ENCODE measurements at places on chromosomes 16 and 17.
A peak's percentile ranks its signal among the peaks of the same experiment; 100 is the strongest.

GRCh38 chr17:73625991-73626673 is 18.1 kb downstream of the SDK2 start:
- no peak for DNase-seq

- DNase-seq = no peak
These were observed 29.0 kb downstream of the GLG1 start for GRCh38 chr16:74577882-74578366.

GRCh38 chr16:15524966-15525365 is 90.6 kb downstream of the BMERB1 start:
- no peak for DNase-seq

GRCh38 chr17:49715717-49716279 is 8.0 kb upstream of the SLC35B1 start:
- DNase-seq = no peak

DNA sequence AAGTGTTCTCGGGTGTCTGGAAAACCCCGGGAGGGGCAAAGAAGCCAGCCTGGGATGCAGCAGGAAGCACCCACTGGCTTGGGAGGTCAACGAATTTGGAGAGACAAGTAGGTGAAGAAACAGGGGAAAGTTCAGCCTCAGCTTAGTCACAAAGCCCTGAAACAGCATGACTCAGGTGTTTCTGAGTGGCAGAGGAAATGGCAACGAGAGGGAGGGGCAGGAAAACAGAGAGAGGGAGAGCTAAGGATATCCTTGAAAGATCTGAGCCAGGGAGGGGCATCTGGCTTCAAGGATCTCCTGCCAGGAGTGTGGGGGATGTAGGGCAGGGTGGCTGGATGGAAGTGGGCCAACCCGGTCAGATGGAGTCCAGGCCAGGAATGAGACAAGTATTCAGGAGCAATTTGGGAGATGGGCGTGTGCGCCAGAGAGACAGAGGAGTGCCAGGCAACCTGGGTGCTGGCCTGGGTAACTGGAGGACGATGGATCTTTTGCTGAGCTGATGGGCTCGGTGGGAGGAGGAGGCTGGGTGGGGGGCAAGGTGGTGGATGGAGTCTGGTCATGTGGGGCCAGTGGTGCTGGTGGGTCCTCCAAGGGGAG is 27.2 kb downstream of the ABCC3 start:
- peak; percentile 87 for DNase-seq

DNA sequence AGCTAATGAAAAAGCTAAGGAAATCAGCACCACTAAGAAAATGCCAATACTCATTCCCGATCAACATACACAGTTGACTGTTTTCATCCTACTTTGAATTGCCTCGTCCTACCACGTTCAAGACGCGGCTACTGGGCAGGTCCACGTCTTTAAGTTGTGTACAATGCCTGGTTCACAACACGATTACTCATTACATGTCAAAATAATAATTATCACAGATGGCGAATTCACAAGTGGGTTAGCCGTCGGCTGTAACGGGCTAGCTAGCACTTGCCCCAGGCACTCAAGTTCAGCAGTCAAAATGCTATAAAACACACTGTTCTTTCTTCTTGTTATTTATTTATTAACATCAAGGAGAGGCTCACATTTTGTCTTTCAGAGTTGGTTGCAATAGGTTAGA is 124.2 kb downstream of the ZFHX3 start:
- DNase-seq = no peak

DNA sequence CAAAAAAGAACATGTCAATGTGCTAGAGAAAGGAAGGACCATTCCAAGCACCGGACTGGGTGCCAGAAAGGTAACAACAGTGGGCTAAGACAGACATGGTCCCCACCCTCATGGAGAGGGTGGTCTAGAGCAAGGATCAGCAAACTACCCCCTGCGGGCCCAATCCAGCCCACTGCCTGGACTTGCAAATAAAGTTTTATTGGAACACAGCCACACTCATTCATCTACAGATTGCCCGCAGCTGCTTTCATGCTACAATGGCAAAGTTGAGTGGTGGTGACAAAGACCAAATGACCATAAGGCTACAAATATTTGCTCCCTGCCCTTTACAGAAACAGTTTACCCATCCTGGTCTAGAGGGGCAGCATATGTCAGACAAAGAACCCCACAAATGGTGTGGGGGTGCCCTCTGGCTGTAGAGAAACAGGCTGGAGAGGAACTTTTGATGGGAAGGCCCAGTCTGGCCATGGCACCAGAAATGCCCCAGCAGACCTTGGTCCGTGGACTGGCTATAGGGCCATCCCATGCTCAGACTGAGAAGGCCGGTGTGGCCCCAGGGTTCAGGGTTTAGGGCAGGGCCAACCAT is 15.2 kb downstream of the CDH5 start:
- no peak for DNase-seq

DNA sequence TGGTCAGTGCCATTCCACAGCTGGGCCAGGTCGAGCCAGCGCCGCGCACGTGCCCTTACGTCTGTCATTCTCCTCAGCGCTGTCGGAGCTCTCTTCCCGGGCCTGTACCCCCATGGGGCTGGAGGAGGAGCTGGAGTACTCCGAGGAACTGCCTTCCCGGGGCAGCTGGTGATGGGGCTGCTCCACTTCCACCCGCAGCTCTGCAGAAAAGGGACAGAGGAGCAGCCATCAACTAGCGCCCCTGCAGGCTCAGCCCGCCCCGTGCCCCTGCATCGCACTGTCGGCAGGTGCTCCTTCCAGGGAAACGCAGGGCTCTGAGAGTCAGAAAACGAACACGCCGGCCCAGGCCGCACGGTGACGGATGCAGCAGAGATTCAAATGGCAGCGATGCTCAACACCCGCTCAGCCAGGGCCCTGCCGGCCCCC is 20.9 kb downstream of the MAP1LC3B start:
- DNase-seq = no peak

GRCh38 chr16:66169817-66170216 is 196.7 kb upstream of the CDH5 start:
- no peak for DNase-seq

DNA sequence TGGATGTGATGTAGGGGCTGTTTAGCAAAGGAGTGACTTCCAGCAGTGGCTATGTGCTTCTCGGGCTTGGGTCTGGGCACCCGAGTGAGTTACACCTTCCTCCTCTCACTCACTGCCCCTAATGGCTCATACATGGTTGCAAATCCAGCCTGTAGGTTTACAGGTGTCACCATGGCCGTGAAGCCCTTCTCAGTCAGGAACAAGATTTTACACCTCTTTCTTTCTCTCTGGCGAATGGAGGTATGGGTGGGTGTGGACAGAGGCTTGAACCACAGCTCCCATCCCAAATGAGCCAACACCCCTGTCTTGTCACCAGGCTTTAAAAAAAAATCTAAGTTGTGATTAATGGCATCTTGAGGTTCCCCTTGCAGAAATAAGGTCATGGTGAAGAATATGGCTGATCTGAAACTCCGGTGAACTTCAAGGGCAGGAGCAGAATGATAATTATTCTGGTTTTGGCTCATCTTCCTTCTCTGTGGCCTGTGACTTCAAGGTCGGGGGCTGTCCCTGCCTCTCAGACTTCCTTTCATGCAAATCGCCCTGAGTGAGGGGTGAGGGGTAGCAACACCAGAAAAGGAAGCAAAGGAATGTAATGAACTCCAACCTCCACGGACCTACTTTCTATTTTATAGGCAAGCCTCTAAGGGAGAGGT is 331.2 kb downstream of the MAF start:
- DNase-seq = no peak

- no peak for DNase-seq
These were observed 42.6 kb downstream of the TRARG1 start for GRCh38 chr17:1322014-1322428.

GRCh38 chr17:70405492-70406220 is 236.3 kb downstream of the KCNJ2 start:
- peak; percentile 46 for DNase-seq

GRCh38 chr17:42309986-42310786 is 21.9 kb downstream of the STAT5A start:
- no peak for DNase-seq

DNA sequence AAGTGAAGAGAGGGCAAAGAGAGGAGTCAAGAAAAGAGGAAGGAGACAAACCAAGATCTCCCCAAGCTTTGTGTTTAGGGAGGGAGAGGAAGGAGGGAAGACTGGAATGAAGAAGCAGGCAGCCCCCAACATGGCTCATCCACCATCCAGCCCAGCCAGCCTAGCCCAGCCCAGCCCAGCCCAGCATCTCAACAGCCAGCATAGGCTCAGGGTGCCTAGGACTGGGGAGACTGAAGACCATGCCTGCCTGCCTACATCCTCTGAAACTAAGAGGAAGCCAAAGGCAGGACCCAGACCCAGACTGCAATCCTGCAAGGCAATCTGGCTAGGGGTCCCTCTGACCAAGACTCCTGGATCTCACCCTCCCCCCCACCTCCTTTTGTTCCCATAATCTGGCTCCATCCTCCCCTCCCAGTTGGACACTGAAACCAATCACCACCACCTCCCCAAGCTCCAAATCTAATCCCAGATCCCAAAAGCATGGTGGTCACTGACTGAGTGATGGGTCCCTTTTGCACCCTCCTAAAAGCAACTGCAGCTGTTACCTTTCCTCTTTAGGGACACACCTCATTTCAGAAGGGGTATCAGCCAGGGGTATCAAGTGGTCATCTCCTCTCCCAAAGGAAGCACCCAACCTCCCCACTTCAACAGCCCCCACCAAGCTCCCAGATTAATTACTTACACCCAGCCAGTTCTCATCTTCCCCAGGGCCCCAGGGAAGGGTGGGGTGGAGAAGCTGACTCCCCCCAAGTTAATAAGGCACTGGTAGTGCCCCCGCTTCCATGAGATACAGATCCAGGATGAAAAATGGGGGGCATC is 1.2 kb downstream of the HDAC5 start:
- DNase-seq = no peak

- no peak for DNase-seq
These were observed 25.9 kb downstream of the USP7 start for GRCh38 chr16:8937803-8938202.

GRCh38 chr16:29009050-29009837 is 24.4 kb downstream of the LAT start:
- DNase-seq = no peak

DNA sequence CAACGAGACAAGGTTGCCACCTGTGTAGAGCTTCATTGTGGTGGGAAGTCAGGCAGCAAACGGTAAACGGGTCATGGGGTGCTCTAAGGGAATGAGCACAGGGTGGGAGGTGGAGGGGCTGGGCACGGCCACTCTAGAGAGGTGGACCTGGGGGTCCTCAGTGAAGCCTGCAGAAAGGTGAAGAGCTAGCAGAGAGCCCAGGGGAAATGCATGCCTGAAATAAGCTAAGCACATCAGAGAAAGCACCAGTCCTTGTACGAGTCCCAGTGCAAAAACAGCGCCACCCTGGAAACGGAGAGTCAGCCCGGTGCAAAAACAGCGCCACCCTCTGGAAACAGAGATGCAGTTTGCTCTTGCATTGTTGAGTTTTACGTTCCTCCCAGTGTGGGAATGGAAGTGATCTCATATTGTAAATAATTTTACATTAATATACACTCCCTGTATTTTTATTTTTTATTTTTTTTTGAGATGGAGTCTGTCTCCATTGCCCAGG is 65.0 kb downstream of the TBC1D16 start:
- DNase-seq = no peak

- no peak for DNase-seq
These were observed 215.6 kb downstream of the GRIN2A start for GRCh38 chr16:9966569-9967157.

DNA sequence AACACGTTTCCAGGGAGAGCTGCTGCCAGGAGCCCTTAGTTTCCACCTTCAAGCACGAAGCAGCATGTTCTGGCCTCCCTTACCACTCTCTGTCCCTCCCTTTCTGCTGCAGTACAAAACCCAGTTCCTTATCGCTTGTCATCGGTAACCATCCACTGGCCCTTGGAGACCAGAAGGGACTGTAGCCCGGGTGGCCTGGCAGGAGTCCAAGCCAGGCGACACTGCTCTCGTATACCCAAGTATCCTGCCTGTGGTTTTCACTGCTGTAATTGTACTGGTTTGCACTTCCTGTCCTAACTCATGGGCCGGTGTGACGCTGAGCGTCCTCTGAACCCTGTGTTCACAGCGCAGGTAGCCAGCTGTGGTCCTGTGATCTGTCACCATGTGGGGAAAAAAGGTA is 81.1 kb downstream of the MAF start:
- no peak for DNase-seq

GRCh38 chr16:57555831-57556230 is 13.4 kb downstream of the ADGRG5 start:
- DNase-seq = no peak

DNA sequence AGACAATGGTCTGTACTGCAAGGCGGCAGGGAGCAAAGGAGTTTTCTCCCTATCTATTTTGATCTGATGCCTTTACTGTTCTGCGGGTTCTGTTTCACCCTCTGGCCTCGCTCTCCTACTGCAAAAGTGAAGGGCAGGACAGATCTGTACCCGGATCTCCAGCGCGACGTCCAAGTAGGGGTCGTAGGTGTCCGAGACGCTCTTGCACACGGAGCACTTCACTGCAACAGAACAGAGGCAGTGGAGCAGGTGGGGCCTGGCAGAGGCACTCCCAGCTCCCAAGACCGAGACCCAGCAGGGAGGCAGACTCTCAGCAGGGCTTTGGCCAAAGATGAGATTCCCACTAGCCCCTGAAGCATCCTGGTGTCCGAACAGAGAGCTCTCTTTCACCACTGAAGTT is 19.8 kb downstream of the USP36 start:
- DNase-seq = no peak
